Adipocyte (in vitro differentiated cells): ENCODE measurements at places on chromosomes 7 and 10.
A peak's percentile ranks its signal among the peaks of the same experiment; 100 is the strongest.

DNA sequence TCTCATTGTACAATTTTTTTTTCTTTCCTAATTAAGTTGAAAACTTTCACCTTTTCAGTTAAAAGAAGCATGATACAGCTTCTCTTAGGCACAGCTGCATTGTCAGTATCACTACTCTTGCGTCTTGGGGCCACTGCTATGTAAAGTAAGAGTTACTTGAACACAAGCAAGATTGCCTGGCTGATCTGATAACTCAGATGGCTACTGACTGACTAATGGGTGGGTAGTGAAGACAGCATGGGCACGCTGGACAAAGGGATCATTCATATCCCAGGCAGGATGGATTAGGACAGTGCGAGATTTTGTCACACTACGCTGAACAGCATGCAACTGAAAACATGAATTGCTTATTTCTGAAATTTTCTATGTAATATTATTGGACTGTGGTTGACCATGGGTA lies 11.6 kb upstream of the ADAMTS14 start:
- DNase-seq: no peak

DNA sequence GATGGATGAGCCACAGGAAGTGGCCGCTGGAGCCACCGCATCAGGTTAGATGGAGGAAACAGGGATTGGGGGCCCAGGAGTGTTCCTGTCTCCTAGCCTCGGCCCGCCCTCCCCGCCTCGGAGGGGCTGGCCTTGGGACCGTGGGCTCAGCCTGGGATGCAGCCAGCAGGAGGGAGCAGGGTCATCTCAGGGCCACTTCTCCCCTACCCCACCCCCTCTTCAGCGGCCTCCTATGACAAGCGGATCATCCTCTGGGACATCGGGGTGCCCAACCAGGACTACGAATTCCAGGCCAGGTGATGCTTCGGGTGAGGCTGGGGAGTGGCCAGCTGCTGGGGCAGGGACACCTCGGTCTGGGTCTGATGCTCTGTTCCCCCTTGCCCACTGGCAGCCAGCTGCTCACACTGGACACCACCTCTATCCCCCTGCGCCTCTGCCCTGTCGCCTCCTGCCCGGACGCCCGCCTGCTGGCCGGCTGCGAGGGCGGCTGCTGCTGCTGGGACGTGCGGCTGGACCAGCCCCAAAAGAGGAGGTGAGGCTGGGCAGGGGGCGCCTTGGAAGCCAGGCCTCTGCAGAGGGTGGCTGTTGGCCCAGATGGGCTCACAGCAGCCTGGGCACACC lies 4.7 kb downstream of the LRWD1 start:
- DNase-seq: no peak

GRCh38 chr7:105126436-105126975 lies 112.5 kb downstream of the KMT2E start:
- DNase-seq: peak; percentile 29

DNA sequence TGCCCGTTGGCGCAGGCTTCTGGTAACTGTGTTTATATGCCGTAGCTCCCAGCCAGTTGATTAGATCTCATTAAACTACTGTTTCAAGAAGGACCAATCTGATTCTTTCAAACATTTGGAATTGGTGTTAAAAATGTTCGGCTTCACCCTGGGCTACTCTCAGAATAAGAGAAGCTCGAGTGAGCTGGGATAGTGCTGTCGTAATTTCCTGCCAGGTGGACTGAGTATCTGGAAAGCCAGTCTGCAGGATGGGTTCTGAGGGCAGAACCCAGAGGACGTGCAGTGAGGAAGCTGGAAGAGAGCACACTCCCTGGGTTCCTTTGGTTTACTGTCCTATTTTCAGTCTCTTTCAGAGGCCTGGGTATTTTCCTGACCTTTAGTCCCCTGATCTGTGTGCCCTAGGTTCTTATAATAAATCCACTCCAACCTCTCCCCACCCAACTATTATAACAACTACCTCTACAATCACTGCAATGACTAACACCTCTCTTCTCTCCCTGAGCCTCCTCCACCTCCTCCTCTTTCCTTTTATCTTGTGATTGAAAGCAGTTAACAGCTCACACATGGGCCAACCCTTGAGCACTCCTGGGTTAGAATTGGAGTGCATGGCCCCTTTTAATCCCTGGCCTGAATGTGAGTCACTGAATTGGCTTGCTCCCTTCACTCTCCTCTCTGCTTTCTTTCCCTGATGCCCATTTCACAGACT lies 63.0 kb downstream of the AOAH start:
- DNase-seq: no peak

DNA sequence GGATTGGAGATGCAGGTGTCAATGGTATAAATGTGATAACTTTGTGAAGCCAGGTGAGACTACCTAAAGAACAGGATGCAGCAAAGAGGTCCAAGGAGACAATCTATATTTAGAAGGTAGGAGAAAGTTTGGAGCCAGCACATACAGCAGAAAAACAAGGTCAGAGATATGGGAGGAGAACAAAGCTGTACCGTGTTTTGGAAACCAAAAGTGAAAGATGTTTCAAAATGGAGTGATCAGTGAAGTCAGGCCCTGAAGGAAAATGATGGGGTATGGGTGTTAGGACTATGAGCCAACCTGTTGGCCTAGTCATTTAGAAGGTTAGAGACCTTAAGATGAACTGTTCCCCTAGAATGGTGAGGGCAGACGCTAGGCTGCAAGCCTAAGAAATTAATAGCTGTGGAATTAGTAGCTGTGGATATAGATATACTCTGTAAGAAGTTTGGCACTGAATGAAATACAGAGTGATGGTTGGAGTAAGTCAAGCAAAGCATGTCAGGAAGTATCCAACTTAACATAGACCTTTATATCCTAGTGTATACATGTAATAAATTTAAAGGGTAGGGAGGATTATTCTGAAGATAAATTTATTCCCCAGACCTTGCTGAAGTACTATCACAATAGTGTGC lies 149.8 kb upstream of the WNT16 start:
- no peak for DNase-seq

DNA sequence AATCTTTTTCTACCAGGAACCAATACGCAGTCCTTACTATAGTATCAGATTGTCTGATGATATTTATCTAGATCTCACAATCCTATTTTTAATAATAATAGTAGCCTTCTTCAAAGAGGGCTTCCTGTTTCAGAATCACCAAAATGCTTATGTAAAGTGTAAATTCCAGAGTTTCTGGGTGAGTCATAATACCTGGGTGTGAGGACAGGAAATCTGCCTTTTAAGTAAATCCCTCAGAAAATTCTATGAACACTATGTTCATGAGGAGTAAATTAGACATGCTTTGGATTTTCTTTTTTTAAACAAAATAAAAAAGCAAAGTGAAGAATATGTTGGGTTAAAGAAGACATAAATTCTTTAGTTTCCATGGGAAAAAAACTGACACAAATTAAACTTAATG lies 20.5 kb downstream of the DKK1 start:
- DNase-seq: no peak

- DNase-seq: no peak
These were observed 5.1 kb downstream of the KAZALD1 start for GRCh38 chr10:101066896-101067355.

- DNase-seq: no peak
These were observed 774 bp downstream of the SEM1 start for GRCh38 chr7:96708872-96709271.

- peak; percentile 1 for DNase-seq
These were observed 53.7 kb upstream of the ZNF273 start for GRCh38 chr7:64849250-64849923.

DNA sequence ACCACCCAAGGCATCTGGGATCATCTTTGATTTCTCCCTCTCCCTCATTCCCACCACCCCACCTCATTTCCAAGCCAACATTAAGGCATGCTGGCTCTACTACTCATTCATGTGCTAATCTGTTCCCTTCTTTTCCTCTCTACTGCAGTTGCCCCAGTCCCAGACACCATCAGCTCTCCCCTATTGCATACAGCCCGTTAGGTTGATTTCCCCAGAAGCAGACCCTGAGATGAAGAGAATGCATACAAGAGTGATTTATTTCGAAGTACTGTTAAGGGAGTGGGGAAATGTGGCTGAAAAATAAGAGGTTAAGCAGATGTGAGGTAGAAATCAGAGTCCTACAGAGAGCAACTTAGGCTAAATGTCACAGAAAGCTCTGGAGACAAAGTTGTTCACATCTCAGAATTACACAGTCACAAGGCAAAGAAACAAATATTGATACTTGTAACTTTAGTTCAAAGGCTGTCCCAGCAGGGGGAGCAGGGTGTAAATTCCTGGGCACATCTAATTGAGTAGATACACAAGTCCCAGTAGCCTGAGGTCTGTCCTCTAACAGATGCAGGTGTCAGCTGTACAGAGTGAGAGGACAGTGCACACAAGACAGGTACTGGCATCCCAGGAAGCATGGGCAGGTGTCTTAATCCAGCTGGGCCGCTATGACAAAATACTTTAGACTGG lies 20.9 kb downstream of the AKR1D1 start:
- peak; percentile 7 for DNase-seq

- peak; percentile 10 for DNase-seq
These were observed 665.1 kb upstream of the GALNT17 start for GRCh38 chr7:70466725-70467364.

- no peak for DNase-seq
These were observed 757.0 kb upstream of the C7orf33 start for GRCh38 chr7:147833557-147833956.

GRCh38 chr10:75772153-75772887 lies 340.9 kb downstream of the LRMDA start:
- no peak for DNase-seq

DNA sequence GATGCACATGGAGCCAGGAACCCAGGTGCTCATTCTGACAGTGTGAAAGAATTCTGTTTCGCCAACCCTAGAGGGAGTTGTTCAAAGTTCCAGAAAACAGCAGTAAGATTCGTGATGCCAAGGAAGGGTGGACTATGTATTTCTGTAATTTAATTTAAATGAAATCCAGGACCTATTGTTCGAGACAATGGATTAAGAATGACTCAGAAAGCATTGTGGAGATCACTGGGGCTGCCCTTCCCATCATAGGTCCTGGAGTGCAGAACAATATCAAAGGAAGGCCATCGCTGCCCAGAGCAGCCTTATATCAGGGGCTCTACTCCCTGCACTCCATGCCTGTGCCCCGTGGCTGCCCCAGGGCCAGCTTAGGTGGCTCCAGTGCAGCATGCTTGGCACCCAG lies 32.1 kb upstream of the CALD1 start:
- DNase-seq: no peak

- no peak for DNase-seq
These were observed 326.4 kb downstream of the PAXIP1 start for GRCh38 chr7:154676422-154677073.

DNA sequence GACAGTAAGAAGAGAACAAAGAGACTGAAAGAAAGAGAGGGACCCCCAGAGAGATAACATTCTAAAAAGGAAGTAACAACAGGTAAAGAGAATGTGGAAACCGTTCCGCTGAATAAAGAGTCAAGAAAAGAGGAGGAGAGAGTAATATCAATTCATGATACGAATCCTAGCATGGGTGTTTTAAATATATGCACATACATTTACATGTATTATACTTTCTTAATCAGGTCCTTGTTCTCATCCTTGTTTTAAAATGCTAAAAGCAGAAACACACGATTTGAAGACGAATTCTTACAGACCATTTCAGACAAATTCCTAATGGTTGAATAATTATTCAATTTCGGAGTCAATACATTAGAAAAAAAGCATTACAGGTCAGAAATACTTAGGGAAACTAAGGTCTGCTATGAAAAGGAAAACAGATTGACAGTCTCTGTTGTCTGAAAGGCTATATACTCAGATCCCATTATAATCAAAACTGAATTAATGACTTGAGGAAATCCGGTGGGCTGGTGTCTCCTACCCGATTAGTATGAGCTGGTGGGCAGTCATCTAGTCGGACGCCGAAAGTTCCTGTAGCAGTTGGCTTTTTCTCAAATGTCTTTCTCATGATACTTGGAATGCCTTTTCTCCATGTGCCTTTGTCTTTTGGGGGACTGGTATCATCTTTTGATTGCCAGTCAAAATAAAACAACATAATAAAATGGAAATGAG lies 127.3 kb downstream of the ARHGAP21 start:
- DNase-seq: no peak

GRCh38 chr10:3066317-3067117 lies 831 bp upstream of the PFKP start:
- DNase-seq: no peak

GRCh38 chr10:33808475-33808874 lies 474.0 kb upstream of the NRP1 start:
- DNase-seq: peak; percentile 12

DNA sequence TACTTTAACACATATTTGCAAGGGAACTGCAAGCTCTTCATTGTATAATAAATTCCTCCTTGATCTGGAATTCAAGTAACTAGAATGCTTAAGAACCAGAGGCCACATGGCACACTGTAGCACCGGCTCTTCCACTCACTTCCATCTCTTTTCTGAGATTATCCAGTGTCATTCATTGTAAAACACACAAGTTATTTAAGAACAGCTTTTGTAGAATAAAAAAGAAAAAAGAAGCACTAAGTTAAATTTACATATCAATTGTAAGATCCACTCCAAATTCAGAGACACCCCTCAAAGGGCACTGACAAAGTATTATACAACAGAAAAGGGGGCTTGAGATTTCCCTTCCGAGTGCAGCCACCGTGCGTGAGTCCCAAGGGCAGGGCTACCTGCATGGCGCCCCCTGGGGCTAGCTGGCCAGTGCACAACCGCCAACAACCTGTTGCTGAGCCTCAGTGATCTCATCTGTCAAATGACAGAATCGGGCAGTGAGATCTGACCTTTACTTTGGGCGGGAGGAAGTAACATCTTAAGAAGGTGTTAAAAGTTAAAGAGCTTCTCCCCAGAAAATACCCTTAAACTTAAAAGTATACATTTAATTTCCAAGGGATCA lies 12.5 kb downstream of the GLI3 start:
- no peak for DNase-seq

DNA sequence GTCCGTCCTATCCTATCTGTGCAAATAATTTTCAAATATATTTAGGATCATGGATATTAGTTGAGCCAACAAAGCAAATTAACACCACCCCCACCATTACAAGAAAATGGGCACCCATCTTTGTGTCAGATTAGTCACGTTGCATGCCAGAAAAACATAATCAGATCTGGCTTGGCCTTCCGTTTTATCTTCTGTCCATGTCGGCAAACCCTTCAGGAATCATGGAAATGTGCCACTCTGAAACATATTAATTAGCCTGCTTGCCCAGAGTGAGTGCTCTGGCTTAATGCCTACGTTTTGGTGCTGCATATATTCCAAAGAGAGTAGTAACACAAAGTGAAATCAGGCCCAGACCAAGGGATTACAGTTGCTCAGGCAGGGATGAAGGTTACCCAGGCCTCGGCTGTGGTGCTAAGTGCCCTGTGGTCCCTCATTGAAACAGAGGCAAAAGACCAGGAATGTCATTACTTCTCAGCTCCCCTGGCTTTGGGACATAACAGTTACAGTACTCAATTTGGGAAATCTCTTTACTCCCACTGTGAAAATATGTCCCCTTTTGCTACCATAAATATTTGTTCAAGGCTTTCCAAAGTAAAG lies 154.0 kb upstream of the LSM8 start:
- DNase-seq: no peak

DNA sequence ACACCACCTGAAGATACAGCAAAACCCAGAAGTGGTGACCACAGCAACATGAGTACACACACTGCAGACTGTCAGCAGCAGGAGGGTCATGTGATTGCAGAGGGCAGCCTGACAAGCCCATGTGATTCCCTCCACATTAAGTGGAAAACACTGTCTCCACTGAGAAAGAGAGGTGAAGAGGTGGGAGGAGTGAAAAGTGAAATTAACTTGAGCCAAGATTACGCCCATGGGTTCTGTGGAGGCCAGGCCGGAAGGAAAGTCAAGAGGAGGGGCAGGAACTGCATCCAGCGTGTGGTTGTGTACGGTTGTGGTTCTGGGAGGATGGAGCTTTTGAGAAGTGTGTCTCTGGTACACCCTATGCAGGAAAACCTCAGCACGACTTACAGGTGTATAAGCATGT lies 138.5 kb downstream of the PLXNA4 start:
- DNase-seq: no peak

GRCh38 chr10:123552760-123553554 lies 113.2 kb upstream of the GPR26 start:
- DNase-seq: no peak
